ENCODE measurements at places on chromosomes 12 and 14.

DNA sequence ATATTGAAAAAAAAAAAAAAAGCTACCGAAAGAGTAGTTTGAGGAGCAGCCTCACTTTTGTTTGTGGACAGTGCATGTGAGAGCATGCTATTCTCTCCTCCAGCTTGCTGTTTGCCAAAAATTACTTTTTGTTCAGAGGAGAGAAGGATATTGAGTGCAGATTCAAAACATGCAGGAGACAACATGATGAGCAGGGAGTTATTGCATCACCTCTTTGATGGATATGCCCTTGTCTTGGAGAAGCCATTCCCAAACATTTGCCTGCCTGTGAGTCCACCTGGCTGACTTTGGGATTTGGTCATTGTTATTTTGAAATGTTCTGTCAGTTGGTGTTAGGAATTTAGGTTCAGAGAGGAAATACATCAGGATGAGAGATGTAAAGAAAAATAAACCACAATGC, 2.4 kb downstream of the C12orf75 start:
- DNase-seq = no peak

DNA sequence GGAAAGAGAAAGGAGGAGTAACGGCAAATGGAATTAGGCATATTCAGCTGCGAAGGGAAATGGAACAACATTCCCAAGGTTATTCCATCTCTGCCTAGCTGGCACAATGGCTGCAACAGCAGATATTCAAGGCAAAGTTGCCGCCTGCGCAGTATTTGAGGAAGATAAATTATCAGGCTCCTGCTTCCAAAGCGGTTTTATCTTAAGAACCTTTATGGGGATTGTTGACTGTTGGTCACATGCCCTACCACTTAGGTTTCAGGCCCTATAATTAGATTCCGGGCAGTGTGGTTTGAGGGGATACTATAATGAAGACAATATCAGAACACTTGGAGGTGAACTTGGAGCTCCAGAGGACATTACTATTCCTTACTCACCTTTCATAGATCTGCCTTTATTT, 99.7 kb downstream of the FGD4 start:
- DNase-seq = no peak

GRCh38 chr12:79267580-79267979, 403.0 kb downstream of the SYT1 start:
- DNase-seq = no peak

DNA sequence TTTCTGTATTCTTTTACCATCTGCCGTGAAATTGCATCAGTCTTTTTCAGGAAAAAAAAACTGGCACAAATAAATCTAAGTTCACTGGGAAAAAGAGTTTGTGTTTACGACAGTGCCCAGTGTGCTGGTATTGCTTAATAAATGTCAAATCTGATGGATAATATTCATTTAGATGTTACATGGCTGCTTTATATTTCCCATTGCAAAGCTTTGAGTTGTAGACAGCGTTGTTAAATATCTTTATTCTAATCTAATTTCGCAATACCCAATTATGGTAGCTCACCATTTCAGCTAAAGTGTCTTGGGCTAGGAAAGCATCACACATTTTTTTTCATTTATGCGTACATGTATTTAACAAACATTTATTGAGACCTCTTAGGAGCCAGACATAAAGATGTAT, 1994.5 kb upstream of the FLRT2 start:
- no peak for DNase-seq

DNA sequence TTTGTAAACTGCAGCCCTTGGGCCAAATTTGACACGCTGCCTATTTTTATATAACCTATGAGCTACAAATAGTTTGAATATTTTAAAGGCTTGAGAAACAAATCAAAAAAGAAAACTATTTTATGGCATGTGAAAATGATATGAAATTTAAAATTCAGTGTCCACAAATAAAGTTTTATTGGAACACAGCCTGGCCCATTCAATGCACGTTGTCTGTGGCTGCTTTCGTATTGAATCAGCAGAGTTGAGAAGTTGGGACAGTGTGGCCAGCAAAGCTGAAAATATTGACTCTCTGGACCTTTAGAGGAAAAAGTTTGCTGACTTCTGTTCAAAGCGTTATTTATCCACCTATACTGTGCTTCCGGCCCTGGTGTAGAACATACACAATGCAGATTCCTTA, 654.2 kb downstream of the MED13L start:
- no peak for DNase-seq

GRCh38 chr12:46103559-46104383, 113.4 kb upstream of the SCAF11 start:
- DNase-seq = no peak

DNA sequence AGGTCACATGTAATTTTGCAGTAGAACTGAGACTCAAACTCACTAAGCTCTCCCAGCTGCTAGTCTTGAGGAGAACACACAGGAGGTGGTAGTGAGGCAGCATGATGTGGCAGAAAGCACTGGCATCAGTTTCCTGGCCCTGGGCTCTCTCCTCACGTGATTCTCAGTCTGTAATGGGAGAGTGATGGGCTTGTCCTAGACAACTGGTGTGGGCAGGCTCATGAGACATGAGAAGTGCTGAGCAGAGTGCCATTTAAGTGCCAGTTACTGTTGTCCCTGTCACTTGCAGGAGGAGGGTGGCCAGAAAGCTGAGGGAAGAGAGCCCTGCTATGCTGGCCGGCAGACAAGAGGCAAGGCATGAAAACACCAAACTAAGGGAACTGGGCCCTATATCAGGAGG, 48.5 kb upstream of the OVCH1 start:
- no peak for DNase-seq

DNA sequence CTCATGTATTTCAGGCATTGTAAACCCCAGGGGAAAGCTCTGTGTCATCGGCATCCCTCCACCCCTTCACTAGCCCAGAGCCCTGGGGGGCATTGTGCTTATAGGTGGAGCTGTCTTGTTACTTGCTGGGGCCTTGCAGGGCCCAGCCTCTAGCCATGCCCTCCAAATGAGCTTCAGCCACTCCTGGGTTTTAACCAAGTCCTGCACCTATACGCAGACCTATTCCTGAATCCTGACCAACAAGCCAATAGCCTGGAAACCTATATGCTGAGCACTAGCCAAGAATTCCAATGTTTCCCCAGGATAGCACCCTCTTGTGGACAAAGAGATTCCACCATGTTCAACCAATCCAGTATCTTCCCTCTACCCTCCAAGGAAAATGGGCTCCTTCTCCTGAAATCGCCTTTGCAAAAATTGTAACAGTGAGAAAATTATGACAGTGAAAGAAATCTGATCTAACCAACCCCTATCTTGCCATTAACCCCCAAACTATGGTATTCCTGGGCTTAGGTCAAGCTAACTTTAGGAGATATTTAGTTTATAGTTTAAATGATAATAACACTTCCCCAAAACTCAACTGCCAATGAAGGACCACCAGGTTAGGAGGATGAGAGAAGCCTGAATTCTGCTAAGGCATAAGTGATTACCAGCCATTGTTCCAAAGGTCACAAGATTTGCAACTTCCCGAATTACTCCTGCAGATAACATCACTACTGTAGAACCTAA, 55.5 kb downstream of the TTC7B start:
- DNase-seq = no peak

DNA sequence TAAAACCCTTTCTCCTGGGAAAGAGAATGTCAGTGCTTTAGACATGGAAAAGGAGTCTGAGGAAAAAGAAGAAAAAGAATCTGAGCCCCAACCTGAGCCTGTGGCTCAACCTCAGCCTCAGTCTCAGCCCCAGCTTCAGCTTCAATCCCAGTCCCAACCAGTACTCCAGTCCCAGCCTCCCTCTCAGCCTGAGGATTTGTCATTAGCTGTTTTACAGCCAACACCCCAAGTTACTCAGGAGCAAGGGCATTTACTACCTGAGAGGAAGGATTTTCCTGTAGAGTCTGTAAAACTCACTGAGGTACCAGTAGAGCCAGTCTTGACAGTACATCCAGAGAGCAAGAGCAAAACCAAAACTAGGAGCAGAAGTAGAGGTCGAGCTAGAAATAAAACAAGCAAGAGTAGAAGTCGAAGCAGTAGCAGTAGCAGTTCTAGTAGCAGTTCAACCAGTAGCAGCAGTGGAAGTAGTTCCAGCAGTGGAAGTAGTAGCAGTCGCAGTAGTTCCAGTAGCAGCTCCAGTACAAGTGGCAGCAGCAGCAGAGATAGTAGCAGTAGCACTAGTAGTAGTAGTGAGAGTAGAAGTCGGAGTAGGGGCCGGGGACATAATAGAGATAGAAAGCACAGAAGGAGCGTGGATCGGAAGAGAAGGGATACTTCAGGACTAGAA, 6.1 kb downstream of the PNN start:
- no peak for DNase-seq

DNA sequence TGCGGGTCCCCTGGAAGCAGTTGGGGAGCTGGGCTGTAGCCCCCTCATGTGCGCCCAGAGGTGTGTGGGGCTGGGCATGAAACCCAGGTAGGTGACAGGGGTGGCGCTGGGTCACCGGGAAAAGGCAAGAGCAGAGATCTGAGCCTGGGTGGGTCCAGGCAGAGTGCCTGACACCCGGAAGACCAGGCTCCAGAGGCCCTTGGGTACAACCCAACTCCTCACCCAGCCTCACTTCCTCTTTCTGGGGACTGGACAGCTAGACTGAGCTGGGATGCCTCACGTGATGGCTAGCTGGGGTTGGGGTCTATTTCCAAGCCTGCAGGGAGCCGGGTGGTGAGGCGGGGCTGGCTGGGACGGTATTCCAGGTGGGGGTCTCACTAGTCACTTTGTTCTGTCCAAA, 16.3 kb upstream of the CYP46A1 start:
- no peak for DNase-seq

DNA sequence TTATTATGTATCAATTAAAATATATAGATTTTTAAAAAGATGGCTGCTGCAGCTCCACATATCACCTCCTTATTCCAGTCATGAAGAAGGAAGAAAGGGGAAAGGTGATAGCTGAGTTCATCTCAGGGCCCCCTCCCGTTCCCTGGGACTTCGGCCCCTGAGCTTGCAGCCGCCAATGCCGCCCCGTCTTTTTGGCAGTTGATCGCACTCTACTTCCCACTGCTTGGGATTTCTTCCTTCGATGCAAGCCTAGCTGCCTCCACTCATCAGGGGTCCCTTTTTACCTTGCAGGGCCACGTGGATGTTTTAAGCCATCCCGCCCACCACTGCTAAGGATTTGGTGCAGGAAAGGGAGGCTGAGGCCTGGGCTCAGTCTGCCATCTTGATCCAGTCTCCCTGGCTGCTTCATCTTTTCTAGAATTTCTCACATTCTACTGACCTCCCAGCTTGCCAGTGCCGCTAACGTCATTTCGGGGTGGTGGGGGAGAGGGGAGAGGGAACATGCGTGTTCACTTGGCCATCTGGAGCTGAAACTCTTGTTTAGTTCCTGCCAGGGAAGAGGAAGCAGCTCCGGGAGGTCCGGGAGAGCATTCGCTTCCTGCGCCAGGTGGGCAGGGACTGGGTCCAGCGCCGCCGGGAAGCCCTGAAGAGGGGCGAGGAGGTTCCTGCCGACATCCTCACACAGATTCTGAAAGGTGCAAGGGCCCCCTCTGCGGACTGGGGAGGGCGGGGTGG, 31.3 kb downstream of the CYP46A1 start:
- DNase-seq = no peak

DNA sequence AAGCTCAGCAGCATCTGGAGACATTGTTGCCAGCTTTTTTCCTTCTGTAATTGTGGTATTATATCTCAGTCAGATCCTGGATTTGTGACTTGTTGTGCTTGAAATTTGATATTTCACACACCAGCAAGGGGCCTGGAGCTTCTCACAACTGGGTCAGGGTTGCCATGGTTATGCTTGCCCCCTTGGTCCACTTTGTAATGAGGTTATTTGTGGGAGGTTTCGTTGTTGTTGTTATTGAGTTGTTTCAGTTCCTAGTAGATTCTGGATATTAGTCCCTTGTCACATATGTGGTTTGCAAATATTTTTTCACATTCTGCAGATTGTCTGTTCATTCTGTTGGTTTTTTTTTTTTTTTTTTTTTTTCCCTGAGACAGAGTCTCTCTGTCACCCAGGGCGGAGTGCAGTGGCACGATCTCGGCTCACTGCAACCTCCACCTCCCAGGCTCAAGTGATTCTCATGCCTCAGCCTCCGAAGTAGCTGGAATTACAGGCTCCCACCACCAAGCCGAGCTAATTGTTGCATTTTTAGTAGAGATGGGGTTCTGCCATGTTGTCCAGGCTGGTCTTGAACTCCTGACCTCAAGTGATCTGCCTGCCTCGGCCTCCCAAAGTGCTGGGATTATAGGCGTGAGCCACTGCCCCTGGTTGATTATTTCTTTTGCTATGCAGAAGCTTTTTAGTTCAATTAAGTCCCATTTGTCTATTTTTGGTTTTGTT, 80.6 kb upstream of the ETV6 start:
- no peak for DNase-seq

DNA sequence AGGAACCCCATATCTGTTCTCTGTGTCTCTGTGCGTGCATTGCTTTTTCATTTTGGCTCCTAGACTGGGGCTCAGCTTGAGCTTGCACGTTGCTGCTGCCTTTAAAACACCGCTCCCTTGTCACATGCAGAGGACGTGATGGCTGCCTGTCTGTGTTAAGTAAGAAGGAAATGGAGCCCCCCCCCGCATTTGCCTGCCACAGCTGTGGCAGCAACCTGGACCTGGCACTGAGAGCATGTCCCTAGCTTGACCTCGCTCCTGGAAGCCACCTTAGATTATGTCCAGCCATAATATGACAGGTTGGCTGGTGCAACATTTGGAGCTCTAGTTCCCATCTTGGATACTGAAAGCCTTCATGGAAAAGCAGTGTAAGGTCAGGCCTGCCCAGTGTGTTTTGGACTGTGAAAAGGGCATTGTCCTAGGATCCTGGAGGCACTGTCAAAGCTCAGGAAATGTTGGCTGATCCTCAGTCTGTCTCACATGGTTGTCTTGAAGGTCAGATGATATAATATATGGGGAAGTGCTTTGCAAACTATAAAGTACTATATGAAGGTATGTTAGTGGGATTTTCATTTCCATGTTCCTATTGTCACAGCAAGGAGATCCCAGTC, 73.8 kb downstream of the PRKCH start:
- DNase-seq = no peak

DNA sequence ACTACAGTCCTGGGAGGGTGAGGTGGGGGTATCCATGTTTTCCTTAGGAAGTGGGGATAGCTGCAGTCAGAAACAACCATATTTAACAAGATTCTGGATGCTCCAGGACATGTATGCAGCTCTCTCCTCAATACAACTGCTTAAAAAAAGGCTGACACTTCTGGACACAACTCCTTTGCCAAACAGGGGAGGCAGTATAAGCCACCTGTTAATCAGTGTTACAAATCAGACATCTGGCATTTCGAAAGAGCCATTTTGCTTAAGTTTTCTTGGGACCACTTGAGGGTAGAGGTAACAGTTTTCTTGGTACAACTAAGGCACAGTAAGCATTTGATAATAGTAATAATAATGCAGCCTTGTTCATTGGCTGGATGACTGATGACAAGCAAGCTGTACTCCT, 47.1 kb downstream of the RPGRIP1 start:
- DNase-seq = no peak

All from stimulated activated CD4-positive, alpha-beta T cell treated with anti-CD3 and anti-CD28 coated beads, TNF-alpha, amount 100 ng/mL, for 1 hour (primary cell).